ENCODE measurements at places on chromosomes 11 and 22. TPM values are rescaled to one million over a fixed set of nuclear protein-coding genes. Genes with fewer than 3 reads are reported as not detected.

RASD2 gene
- 3.5 TPM for total RNA-seq

ISX gene
- total RNA-seq, result not detected

F2 gene
- total RNA-seq, result not detected

MUC6 gene
- total RNA-seq, result not detected

ABCG4 gene
- total RNA-seq, result 1.0 TPM

SIDT2 gene
- total RNA-seq, result 25.3 TPM

GNG3 gene
- total RNA-seq, result 0.27 TPM
